Neural crest cell (in vitro differentiated cells): ENCODE measurements at places on chromosomes 16 and 17.

DNA sequence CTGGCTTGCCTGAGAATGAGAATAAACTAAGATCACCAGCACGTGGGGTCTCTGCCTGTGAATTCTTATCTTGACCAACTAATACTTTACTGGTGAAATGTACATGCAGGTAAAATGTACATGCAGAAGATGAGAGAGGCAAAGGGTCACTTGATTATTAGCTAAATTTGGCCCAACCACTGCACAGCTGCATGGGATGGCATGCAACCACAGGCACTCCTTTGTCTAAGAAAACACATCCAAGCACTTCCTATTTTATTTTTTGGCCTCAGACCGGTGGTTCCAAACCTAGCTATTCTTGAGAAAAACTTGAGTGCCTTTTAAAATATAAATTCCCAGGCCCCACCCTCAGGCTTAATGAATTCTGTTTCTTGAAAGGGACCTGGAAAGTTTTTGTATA is 77.9 kb downstream of the SYCE1L start:
- DNase-seq = no peak

DNA sequence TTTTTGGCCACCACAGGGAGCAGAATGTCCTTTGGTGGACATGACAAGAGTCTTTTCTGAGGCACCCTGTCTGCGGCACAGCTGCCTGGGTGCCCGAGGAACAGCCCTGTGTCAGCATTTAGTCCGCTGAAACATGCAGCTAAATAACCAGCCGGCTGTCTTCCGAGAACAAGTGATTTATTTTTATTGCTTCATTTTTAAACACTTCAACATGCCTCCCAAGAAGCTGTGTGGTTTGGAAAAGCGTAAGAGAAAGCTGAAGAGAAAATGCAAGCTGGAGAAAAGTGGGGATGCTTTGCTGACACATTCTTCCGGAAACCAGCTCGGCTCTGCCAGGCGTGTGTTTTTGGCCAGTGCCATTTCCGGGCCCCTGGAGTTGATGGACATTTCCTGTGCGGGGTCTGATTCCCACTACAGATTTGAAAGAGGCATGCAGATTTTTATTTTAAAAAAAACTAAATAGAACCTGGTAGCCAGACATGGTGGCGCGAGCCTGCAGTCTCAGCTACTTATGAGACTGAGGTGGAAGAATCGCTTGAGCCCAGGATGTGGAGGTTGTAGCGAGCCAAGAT is 94.7 kb downstream of the SEC14L1 start:
- no peak for DNase-seq

DNA sequence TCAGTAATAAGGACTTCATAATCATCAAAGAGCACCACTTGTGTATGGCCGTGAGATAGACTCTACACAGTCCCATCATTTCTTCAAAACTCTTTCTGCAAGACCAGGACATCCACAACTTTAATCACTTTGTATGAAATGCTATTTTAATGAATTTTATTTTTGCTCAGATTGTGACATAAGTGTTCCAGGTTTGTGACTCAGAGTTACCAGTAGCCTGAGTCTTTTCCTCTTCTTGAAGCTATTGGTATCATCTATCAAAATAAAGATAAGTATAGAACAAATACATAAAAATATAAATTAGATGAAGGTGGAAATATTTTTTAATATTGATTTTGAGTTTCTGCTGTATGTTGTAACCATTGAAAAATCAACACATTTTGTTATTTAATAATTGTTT is 16.6 kb upstream of the VWA3A start:
- DNase-seq = no peak

GRCh38 chr16:23607726-23608125 is 11.6 kb upstream of the NDUFAB1 start:
- no peak for DNase-seq

- no peak for DNase-seq
Measured at GRCh38 chr16:21713549-21714368, 50.0 kb downstream of the OTOA start.
